ENCODE measurements at places on chromosomes 7 and 10.

- no peak for DNase-seq
Measured at GRCh38 chr7:20199015-20199737, 18.0 kb downstream of the MACC1 start.

DNA sequence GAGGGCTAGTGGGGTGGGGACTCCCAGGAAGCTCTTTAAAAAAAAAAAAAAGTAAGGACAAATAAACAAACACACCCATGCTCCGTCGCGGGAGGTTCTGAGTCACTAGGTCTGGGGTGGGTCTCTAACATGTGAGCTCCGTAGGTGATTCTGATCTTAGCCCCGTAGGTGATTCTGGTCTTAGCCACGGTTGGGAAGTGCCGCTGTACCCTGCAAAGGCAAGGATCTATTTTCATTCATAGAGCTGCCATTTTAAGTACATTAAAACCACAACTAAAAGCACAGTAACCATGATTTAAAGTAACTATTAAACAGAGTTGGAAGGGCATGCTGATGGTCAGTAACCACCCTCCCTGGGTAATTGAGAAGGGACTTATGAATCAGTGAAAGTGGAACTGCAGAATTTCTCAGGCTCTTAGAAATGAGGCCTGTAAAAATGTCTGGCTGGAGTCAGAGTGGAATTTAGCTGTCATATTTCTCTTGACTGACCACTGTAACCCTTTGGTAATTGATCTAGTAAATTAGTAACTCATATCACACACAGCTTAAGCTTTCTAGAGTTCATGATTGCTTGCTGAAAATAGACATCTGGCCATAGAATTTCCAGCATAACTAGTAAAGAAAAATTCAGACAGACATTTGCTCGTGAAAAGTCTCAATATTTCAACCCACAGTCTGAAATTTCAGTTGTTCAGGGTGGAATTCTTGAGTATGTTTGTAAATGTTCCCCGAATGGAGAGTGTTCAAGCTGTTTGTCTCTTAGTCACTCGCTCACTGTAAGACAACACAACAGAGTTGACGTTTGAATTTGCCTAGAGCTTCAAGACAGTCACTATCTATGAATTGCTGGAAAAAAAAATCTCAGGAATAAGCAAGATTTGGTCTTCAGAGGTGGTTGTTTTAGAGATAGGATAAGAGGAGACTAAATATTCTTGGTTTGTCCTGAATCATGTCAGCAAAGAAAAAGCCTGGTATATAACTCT, 34.2 kb upstream of the TCF7L2 start:
- no peak for DNase-seq

DNA sequence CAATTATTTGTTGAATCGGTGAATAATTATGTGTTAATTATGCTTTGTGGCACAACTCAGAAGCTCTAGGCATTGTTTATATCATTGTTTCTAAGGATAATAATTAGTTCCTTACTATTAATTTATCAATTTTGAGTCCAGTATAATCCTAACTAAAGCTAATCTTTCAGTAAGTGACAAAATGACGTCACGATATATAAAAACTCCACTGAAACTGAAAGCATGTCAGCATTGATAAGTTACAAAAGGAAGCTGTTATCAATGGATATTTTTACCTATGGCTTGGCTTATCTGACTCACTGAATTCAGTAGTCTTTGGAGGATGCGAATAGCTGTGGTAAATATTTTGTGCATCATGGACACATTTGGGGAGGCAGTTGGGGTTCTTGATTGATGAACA, 793.1 kb downstream of the NXPH1 start:
- DNase-seq = no peak

- peak; percentile 20 for DNase-seq
Measured at GRCh38 chr10:102001435-102002068, 54.4 kb downstream of the ARMH3 start.

GRCh38 chr10:96276831-96277230, 5.5 kb upstream of the BLNK start:
- DNase-seq = no peak

DNA sequence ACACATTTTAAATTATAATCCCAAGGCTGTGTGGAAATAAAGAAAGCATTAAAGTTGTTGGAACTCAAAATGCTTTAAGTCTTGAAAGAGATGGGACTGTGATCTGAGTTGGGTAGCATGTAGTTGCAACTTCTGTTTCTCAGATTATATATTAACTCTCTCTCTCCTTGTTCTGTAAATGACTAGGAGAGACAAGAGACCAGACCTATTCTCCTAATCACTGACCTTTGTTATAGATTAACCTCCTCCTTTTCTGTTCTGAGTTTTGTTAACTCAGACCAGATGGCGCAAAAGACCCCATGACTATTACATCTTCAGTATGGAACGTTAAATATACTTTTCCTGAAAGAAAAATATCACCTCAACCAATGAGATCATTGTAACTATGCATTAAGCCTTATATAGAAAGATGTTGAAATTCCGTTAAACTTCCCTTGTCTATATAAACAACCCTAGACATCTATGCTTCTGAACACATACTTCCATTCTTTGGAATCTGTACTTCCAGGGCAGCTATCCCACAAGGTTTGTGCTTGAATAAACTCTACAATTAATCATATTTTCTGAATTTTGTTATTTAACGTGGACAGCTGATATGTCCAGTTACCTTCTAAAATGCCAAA, 143.5 kb upstream of the TRIM24 start:
- DNase-seq = no peak

GRCh38 chr10:59891936-59892335, 14.4 kb downstream of the CCDC6 start:
- DNase-seq = no peak

DNA sequence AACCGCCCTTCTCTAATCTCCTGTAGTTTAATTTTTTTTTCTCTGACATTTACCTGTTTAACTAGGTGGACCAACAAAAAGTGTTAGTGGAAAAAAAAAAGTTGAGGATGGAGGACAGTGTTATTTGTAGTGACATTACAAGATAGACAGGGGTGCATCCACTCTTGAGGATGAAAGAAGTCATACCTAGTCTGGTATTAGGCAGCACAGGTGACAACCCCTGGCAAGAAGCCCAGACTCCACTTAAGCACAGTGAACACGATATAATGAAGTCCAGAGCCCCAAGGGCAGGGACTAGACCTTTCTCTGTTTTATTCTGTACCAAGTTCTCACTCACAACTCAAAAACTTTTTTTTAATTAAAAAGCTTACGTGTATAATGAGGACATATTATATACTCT, 268.4 kb downstream of the GPR37 start:
- no peak for DNase-seq

GRCh38 chr7:1302936-1303335, 70.3 kb downstream of the UNCX start:
- no peak for DNase-seq

DNA sequence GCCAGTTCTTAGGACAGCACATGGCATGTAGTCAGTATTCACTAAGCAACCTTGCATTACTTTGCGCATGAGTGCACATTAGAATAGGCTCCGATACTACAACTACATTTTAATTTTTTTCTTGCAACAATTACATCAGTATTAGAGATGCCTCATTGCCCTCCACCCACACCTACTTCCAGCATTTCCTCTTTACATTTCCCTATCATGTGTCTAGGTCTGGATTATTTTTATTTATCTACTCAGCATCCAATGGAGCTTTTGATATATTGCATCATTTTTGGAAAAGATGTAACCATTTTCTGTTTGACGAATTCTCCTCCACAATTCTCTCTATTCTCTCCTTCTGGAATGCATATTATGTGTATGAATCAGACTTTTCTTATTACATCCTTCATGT, 258.2 kb upstream of the GLI3 start:
- DNase-seq = no peak

GRCh38 chr10:128054163-128054970, 71.9 kb downstream of the MKI67 start:
- no peak for DNase-seq

DNA sequence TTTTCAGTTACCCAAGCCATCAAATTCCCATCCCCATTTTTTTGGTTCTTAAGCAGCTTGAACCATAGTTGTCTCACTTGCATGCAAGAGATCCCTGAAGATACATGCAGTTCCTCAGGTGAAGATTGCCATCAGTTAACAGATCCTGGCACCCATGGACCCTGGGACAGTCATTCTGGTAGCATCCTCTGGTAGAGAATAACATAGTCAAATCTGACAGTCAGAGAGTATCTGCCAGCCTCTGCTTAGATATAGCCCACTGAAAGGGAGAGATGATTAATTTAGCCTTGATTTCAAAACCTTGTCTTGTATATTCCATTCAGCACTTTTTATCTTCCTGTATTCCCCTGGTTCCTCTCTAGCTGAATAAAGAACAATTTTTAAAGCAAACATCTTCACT, 280.4 kb downstream of the KCNMA1 start:
- no peak for DNase-seq

GRCh38 chr7:259751-260405, 30.1 kb upstream of the FOXL3 start:
- no peak for DNase-seq

DNA sequence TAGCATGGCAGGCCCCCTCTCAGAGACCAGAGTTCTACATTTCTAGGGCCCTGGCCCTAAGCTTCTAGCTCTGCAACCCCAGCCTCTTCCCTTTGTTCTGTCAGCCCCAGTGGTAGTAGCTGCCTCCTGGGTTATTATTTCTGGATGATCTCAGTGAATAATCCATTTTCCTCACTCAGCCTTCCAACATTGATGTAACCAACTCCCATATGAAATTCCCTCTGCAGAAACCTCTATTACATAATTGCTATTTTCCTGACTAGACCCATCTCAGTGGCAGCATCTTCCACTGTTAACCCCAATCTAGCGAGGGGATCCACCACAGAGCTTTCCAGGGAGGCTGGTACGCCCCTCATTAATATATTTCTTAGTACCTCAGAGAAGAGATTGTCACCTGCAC, 49.8 kb downstream of the FHIP2A start:
- no peak for DNase-seq

GRCh38 chr10:48289501-48290238, 15.2 kb upstream of the FRMPD2 start:
- peak; percentile 67 for DNase-seq

DNA sequence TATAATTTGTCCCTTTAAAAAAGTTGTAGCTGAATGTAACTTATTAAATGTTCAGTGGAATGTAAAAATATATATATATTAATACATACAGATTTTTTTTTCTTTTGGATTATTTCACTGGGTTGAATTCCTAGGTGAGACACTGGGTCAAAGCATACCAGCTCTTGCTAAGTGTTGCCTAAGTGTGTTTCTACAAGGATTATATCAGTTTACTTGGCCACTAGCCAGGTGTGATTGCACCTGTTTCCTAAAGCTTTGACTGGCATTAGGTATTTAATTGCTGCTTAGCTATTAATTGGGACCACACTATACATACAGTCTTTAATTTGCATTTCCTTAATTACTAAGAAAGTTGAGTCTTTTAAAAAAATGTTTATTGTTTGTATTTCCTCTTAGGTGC, 5.5 kb upstream of the ELOVL3 start:
- no peak for DNase-seq

- DNase-seq = no peak
Measured at GRCh38 chr10:104957178-104957841, 316.2 kb downstream of the SORCS3 start.

DNA sequence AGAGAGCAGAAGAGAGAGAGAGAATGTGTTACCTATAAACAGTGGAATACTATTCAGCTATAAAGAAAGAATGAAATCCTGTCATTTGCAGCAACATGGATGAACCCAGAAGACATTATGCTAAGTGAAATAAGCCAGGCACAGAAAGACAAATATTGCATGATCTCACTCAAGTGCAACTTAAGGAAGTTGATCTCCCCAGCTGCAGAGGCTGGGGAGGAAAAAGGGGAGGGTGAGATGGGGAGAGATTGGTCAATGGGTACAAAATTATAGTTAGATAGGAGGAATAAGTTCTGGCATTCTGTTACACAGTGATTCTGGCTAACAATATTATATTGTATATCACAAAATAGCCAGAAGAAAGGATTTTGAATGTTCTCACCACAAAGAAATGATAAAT, 11.2 kb upstream of the JAZF1 start:
- no peak for DNase-seq

- peak; percentile 27 for DNase-seq
Measured at GRCh38 chr7:191981-192649, at the start of gene FAM20C. TSS of gene FAM20C (plus strand) at chr7:192571. CDS start at chr7:193200, 629 bp downstream.

DNA sequence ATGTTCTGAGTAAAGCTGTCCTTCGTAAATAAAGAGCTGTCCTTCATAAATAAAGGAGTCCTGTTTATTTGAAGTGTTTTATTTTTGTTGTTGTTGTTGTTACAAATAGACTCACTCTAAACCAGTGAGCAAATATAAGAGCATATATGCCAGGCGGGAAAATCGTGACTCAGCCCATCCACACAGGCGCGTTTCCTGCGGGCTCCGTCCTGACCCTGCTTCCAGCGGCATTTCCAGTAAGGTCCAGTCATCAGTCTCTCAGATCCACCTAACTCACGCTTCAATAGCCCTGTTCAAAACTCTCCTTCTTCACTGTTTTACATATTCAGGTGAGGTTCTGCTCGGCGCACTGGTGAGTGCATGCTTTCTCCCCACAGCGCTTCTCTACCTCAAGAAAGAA, 277.2 kb upstream of the ADARB2 start:
- no peak for DNase-seq

DNA sequence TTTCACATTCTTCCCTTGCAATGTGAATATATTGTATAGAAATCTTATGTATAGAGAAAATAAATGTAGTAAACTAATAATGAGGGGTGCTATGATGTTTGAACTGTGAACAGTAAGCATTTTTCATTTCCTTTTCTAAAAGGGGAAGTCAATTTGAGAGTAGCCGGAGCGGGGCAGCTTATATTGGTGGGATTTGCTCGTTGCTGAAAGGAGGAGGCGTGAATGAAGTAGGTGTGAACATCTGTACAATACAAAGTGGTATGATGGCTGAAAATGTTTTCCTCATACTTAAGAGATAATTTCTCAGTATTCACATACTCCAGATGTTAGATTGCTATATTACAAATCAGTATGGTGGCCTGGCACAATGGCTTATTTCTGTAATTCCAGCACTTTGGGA, 87.1 kb downstream of the SRI start:
- DNase-seq = no peak

DNA sequence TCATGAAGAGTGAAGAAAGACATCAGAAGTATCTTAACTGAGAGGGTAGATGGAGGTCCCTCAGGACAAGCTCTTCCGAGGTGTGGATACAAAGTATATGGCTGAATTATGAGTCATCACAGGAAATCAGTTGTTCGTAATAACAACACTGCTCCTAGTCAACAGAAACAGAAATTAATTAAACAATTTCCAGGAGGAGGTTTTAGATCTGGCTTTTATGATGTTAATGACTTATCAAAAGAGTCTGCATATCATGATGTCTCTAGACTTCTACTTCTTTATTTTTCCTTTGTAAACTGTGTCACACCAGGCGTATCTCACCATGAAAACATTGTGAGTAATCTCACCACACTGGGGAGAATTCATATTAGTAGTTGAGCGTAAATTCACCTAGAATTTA, 31.2 kb downstream of the OSBPL3 start:
- no peak for DNase-seq
